Stimulated activated CD4-positive, alpha-beta T cell treated with anti-CD3 and anti-CD28 coated beads, TNF-alpha, amount 100 ng/mL, for 24 hours (primary cell): ENCODE measurements at places on chromosomes 11 and 22.

DNA sequence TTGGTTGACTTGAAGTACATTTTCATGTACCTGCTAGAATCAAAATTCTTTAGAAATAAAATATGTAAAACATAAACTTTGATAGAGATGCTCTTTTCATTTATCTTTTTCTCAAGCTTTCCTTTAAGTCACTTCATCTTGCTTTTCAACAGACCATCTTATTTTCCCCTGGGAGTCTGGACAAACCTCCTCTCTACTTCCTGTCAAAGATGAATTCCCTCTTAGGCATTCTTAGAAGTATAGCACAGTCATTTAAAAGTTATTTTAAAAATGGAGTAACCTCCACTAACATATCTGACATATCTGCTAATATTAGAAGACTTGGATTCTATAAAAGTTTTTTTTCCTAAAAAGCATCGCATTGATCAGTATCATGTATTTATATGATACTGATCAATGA, 84.8 kb upstream of the PAX6 start:
- no peak for DNase-seq

DNA sequence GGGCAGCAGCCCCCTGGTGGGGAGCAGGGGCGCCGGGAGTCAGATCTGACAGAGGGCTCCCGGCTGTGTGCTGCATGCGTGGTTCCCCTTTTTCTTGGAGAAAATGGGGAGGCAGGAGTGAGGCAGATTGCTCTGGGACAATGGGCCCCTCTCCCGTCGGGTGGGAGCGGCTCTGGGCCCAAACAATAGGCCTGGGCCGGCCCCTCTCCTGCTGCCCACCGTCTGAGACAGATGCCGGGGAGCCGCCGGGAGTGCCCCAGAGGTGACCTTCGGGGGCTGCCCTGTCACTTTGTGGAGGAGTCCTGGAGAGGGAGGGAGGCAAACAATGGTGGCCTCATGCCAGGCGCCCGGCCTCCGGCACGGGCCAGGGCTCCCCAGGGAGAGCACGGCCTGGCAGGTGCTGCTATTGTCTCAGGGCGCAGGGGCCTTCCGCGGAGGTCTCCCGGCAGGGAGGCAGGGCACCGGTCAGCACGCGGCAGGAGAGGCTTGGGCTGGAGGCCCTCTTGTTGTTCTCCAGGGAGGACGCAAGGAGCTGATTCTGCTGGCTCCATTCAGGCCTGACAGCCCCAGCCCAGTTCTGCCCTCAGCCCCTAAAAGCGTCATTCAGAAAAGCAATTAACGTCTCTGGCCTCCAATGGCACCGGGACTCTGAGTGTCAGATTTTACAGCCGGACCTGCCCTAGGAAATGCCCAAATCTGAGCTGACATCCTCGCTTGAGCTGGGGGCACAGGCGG, 44.8 kb downstream of the SMIM38 start:
- no peak for DNase-seq

GRCh38 chr22:32967386-32968101, 90.6 kb downstream of the SYN3 start:
- DNase-seq: no peak

DNA sequence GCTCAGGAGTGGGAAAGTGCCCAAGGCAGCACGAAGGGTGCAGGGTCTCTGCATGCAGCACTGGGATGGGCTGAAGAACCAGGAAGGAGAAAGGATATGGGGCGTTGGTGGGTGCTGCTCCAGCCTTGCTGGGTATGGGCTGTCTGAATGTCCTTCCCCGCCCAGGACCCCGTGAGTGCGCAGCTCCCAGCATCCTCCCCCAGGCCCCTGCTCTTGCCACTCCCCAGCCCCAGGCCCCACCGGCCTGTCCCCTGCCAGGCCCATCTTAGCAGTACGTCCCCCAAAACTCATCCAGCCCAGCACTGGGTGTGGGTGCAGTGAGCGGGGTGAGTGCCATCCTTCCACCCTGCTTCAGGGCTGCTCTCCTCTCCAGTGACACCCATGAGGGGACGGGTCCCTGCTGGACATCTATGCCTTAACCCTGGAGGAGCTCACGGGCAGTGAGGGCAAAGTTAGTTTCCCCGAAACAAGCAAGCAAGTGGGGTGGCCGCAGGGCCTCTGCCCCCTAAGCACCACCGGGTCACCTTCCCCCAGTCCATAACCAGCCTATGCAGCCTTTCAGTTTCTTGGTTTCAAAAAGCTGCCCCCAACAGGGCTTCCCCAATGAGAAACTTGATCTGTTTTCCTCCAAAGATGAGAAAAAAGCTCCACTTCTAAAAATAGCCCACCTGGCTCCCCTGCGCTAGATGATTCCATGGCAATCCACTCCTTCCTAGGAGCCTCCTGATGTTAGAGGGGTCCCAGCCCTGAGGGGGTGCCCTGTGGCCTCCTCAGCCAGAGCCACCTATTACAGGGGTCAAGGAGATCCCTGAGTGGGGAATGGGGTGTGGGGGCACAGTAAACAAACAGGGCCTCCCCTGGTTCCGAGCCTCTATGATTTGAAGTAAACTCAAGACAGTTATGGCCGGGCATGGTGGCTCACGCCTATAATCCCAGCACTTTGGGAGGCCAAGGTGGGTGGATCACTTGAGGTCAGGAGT, 103.8 kb downstream of the MORC2 start:
- DNase-seq: no peak

- no peak for DNase-seq
Measured at GRCh38 chr11:75565221-75565814, 3.3 kb downstream of the SERPINH1 start.

DNA sequence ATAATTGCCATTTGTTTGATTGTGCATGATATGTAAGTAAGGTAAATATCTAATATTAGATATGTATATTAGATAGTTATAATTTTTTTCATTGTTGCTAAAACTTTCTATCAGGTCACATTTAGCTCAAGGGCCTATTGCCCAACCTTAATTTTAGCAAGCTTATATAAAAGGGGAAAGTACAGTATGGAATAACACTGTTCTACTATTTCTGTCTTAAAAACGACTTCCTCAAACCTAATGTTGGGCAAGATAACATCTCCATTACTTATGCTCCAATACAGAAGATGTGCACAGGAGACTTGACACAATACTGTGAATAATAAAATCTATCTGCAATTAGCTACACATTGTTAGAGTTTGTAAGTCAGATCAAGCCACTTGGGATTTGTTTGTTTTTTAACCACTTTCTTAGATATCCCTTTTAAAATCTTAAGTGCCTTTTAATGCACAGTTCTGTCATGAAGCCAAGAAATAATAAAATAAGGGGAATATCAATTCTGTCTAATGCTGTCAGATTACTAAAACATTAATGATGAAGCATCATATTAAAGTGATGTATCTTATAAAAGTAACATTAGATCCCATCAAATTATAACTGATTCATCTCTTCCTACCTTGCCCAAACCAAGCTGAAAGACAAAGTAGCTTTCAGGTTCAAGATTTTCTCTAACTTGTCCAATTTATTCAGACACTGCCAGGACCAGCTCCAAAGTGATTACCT, 98.1 kb downstream of the SIK3 start:
- DNase-seq: no peak
